ENCODE measurements at places on chromosomes 5 and 9.

- no peak for DNase-seq
Measured at GRCh38 chr5:164355267-164355830, 849.9 kb downstream of the MAT2B start.

DNA sequence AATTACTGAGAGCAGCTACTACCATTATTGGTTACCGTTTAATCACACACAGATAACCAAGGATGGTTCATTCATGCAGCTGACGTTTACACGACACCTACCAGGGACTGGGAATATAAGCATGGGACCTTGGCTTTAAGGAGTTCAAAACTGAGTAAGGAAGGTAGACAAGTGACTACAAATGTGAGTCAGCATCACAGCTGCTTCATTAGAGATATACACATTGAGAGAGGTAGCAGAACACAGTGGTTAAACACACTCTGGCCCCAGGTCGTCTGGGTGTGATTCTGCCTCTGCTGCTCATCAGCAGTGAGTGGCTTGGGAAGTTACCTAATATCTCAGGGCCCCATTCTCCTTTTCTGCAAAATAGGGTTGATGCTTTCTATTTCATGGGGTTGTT, 268.6 kb downstream of the NR3C1 start:
- no peak for DNase-seq

GRCh38 chr5:39566891-39567290, 142.1 kb upstream of the DAB2 start:
- no peak for DNase-seq

DNA sequence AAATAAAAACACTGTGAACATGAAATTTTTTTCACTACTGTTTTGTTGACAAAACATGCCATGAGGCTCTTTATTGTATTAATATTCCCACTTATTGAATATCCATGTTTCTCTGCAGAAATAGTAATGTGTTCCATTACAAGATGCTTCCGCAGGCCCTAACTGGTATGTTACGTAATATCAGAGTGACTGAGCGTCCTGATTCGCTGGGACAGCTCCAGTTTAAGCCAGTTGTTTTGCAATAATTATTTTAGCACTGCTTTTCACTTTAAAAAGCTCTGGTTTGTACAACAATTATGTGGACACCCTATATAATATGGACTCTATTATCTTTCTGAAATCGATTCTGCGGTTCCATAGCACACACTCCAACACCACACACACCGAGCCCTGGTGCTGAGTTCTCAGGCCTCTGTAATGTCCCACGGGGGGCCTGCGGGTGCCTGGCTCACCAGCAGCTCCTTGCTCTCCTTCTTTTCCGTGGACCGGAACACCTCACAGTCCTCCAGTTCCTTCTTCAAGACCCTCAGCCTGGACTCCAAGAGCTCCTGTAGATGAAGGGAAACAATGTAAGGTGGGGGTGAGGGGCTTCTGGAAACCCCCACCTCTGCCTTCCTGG, 1.8 kb downstream of the TRIM7 start:
- DNase-seq: no peak

DNA sequence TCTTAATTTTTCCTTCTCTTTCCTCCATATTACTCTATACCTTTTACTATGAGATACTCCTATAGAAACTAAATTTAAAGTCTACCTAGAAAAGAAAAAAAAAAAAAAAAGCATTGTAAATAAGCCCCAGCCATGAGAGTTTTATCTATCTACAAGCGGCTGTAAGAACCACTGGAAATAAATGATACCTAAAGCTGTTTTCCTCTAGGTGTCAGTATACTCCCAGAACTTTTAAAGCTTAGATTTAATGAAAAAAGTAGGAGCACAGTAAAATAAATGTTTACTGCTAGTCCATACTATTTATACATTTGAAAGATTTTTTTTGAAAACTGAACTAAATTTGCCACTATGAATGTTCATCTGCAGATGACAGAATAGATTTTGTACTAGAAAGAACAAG, 26.2 kb downstream of the TYRP1 start:
- peak; percentile 23 for DNase-seq

DNA sequence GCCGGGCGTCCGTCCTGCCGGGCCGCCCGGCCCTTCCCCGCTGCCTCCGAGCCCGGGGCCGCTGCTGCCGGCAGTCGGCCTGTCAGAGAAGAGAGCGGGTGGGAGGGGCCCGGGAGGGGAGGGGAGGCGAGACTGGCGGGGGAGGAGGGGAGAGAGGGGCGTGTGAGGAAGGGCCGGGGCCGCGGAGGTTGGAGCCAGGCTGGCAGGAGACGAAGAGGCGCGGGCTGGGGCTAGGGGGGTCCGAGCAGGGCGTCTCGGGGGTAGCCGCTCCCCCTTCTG, 570 bp downstream of the CREBRF start:
- no peak for DNase-seq

DNA sequence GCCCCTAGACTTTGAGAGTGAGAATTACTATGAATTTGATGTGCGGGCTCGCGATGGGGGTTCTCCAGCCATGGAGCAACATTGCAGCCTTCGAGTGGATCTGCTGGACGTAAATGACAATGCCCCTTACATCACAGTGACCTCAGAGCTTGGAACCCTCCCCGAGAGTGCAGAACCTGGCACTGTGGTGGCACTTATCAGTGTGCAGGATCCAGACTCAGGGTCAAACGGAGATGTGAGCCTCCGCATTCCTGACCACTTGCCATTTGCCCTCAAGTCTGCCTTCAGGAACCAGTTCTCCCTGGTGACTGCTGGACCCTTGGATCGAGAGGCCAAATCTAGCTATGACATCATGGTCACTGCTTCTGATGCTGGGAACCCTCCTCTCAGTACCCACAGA, 1.3 kb downstream of the PCDHGC4 start:
- no peak for DNase-seq

DNA sequence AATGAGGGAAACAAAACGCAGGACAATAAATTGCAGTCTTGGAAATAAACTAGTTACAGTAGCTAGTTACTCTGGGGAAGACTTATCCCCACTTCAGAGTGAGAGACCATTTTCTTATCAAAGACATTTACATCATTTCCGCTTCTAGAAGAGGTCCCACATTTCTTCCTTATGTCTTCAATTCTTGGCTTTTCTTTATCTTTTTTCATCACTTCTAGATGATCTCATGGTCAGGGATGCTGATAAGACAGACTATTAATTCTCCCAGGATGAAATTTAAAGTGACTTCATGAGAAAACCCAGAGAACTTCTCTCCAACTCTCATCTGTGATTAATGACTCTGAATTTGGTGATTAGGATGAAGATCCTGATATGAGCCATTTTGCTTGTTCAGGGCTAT, 229.1 kb downstream of the MTRR start:
- DNase-seq: no peak

DNA sequence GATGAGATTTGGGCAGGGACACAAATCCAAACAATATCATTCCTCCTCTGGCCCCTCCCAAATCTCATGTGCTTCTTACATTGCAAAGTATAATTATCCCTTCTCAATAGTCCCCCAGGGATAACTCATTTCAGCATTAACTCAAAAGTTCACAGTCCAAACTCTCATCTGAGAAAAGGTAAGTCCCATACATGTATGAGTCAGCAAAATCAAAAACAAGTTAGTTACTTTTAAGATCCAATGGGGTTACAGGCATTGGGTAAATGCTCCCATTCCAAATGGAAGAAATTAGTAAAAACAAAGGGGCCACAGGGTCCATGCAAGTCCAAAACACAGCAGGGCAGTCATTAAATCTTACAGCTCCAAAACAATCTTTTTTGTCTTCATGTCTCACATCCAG, 917.9 kb upstream of the CDH10 start:
- no peak for DNase-seq

DNA sequence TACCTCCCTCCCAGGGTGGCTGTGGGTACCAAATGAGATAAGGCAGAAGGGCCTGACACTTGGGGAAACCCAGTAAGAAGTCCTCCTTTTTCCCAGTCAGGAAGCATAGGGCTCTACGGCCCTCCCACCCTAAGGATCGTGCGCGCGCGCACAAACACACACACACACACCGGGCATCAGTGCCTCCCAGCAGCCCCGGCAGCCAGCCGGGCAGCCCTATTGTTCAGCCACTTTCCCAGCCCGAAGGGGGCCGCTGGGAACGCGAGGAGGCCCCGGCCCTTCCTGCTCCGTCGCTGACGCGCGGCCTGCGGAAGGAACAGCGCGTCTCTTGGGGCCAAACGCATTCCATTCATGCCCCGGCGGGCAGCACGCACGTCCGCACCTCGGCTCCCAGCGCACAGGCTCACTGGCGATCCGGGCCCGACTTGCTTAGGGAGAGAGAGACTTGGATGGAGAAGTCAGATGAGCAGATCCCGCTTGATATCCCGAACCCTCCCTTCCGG, 22.6 kb downstream of the DUSP1 start:
- DNase-seq: no peak

- DNase-seq: no peak
Measured at GRCh38 chr5:179886190-179886911, 21.3 kb downstream of the TBC1D9B start.
